ENCODE measurements at places on chromosomes 3 and 15. TPM values are rescaled to one million over a fixed set of nuclear protein-coding genes. Genes with fewer than 3 reads are reported as not detected.

GRCh38 chr3:21392526-21392925 lies 358.5 kb downstream of the ZNF385D start:
- no peak overlapping the region for H3K27ac ChIP-seq
- no peaks in the 10 kb centered on the region for H3K4me1 ChIP-seq
- H3K27me3 ChIP-seq: no peaks in the 10 kb centered on the region
- no peaks in the 10 kb centered on the region for H3K36me3 ChIP-seq
- DNase-seq: no peak
- H3K4me3 ChIP-seq: no peak overlapping the region

GRCh38 chr15:100596792-100597191 lies 5.2 kb downstream of the LINS1 start:
- no peak overlapping the region for H3K4me3 ChIP-seq
- no peaks in the 10 kb centered on the region for H3K36me3 ChIP-seq
- H3K4me1 ChIP-seq: no peaks in the 10 kb centered on the region
- DNase-seq: no peak
- peak overlapping the region; percentile 82 for H3K27ac ChIP-seq
- H3K27me3 ChIP-seq: no peaks in the 10 kb centered on the region

DNA sequence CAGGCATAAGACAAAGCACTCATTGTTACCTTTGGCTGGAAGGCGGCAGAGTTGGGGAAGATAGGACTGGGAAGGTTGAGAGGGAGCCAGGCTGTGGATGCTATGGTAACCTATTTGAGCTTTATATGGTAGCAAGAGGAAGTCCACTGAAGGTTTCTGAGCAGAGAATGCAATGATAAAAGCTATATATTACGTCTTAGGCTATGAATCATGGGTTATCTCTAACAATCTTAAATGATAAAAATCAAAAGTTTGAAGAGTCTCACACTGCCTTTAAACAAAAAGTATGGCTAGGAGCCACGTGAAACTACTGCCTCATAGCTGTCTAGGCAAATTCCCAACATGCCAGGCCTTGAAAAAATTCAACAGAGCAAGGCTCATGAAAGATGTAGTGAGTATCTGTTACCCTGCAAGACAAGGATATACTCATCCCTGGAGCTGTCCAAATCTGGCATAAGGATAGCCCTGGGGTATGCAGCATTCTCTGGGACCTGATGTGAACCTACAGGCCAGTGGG lies 4.1 kb downstream of the P3H2 start:
- H3K27ac ChIP-seq: peak overlapping the region; percentile 36
- DNase-seq: no peak
- no peaks in the 10 kb centered on the region for H3K27me3 ChIP-seq
- H3K36me3 ChIP-seq: no peaks in the 10 kb centered on the region
- H3K4me3 ChIP-seq: no peak overlapping the region
- no peaks in the 10 kb centered on the region for H3K4me1 ChIP-seq

GRCh38 chr3:55537129-55537528 lies 50.0 kb upstream of the WNT5A start:
- no peaks in the 10 kb centered on the region for H3K4me1 ChIP-seq
- H3K27me3 ChIP-seq: no peaks in the 10 kb centered on the region
- no peaks in the 10 kb centered on the region for H3K36me3 ChIP-seq
- DNase-seq: no peak
- H3K27ac ChIP-seq: no peak overlapping the region

- H3K4me1 ChIP-seq: no peaks in the 10 kb centered on the region
- no peaks in the 10 kb centered on the region for H3K36me3 ChIP-seq
- H3K4me3 ChIP-seq: no peak overlapping the region
- no peaks in the 10 kb centered on the region for H3K27me3 ChIP-seq
- no peak for DNase-seq
Observed at GRCh38 chr15:35168464-35168863, 83.4 kb upstream of the NANOGP8 start.

DNA sequence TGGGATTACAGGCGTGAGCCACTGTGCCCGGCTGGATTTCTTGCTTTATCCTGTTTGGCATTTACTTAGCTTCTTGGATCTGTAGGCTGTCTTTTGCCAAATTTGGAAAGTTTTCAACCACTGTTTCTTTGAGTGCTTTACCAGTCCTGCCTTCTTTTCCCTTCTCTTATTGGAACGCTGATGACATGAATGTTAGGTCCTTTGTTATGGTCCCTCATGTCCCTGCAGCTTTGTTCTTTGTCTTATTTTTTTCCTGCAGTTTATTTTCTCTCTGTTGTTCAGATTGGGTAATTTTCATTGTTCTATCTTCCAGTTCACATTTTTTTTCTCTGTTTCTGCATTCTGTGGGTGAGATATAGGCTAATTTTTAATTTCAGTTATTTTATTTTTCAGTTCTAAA lies 25.0 kb downstream of the SH3GL3 start:
- H3K4me1 ChIP-seq: no peaks in the 10 kb centered on the region
- no peak overlapping the region for H3K4me3 ChIP-seq
- no peaks in the 10 kb centered on the region for H3K27me3 ChIP-seq
- H3K27ac ChIP-seq: no peak overlapping the region

GRCh38 chr3:39491733-39492350 lies 24.4 kb downstream of the MOBP start:
- DNase-seq: no peak
- no peaks in the 10 kb centered on the region for H3K4me1 ChIP-seq
- no peaks in the 10 kb centered on the region for H3K36me3 ChIP-seq
- no peaks in the 10 kb centered on the region for H3K27me3 ChIP-seq

DNA sequence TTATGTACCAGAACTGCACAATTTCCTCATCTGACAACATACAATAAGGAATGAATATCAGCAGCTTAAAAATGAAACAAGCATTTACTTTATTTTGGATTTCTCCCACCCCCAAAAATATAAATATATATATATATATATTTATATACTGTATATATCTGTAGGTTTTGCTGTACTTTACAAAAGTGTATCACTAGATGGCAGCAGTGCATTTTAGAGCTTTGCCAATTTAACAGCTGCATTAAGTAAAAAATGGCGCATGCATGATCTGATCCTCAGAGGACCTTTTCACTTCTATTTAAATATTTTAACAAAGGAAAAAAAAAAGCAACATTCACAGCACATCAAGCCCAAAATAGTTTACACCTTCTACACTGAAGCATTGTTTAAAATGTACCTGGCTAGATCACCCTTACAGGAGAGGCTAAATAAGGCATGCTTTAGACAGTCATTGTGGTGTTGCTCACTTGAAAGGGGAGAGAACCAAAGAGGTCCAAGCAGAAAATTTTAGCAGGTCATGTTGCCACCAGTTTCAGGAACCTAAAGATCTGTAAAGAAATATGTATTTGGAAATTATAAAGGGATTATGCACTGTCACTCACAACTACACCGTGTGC lies 72.6 kb downstream of the NPTN start:
- no peaks in the 10 kb centered on the region for H3K27me3 ChIP-seq
- DNase-seq: no peak
- no peak overlapping the region for H3K4me3 ChIP-seq
- H3K27ac ChIP-seq: no peak overlapping the region

DNA sequence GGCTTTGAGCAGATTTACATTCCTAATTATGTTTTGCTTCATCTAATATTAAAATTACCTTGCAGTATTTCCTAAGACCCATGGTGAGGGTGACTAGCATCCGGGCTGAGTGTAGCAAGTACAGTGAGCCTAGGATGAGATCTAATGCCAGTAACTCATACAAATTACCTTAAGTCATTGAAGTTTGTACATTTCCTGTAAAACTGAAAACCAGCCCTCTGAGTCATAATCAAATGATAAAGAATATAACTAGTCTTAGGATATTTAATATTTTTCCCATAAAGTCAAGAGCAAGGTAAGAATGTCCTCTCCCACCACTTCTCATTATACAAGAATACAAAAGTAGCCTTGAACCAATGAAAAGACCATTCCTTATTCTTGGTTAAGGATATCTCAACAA lies 54.8 kb upstream of the CHRM5 start:
- no peaks in the 10 kb centered on the region for H3K27me3 ChIP-seq
- H3K4me1 ChIP-seq: no peaks in the 10 kb centered on the region
- H3K36me3 ChIP-seq: no peaks in the 10 kb centered on the region
- no peak for DNase-seq
- H3K4me3 ChIP-seq: no peak overlapping the region

DNA sequence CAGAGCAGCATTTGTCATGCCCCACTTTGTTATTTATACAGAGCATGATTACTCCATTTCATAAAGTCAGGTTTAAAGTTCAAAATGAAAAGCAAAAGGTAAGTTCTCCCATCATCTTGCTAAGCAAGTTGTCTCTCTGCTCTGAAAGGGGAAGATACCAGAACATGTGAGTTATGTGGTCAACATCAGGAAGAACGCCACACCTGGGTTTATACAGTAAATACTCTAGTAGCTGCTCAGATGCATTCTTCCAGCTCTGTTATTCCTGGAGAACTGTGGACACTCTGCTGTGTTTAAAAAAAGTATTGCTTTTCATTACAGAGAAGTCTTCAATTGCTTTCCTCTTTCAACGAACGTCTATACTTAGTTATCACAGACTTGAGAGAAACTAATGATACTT lies 145.7 kb downstream of the PLCL2 start:
- H3K27ac ChIP-seq: no peak overlapping the region
- no peaks in the 10 kb centered on the region for H3K36me3 ChIP-seq
- H3K4me1 ChIP-seq: no peaks in the 10 kb centered on the region
- no peak for DNase-seq
- H3K4me3 ChIP-seq: no peak overlapping the region

DNA sequence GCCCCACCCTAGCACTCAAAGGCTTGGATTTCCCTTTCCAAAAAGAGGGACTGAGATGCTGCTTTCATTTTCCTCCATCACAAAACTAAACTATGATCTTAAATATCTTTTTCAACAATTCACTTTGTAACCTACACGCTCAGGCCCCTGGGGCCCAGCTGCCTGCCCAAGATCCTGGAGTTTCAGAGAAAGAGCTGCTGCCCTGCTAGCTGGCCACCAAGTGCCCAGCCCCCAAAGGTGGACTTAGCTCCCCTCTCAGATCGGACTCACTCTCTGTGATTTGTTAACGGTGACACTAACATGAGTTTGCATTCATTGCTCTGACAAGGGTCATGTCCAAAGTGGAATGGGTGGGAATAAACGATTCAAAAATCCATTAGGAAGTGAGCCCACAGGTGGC lies 119.6 kb upstream of the SMAD3 start:
- H3K27me3 ChIP-seq: no peaks in the 10 kb centered on the region
- H3K36me3 ChIP-seq: no peaks in the 10 kb centered on the region
- H3K4me3 ChIP-seq: no peak overlapping the region
- no peaks in the 10 kb centered on the region for H3K4me1 ChIP-seq

DNA sequence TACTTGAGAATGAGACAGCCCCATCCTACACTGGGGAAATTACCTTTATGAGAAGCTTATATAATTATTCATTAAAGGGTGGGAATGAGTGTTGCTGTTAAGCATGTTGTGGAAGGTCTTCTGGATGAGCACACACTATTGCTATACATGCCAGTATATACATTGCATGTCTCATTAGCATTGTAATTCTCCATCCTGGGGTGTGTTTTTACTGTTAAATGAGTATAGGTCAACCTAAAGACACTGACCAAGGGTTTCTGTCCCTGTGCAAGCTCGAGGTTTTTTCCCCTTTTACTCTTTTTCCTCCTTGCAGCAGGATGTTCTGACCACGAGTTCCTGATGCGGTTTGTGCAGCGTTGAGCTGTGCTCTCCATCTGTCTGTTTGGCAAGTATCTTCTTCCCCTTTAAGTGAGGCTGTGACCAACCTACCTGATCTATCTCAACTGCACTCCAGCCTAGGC lies 7.2 kb upstream of the IVD start:
- no peak overlapping the region for H3K4me3 ChIP-seq
- no peak overlapping the region for H3K27ac ChIP-seq
- no peak for DNase-seq
- H3K4me1 ChIP-seq: no peaks in the 10 kb centered on the region
- no peaks in the 10 kb centered on the region for H3K27me3 ChIP-seq

DNA sequence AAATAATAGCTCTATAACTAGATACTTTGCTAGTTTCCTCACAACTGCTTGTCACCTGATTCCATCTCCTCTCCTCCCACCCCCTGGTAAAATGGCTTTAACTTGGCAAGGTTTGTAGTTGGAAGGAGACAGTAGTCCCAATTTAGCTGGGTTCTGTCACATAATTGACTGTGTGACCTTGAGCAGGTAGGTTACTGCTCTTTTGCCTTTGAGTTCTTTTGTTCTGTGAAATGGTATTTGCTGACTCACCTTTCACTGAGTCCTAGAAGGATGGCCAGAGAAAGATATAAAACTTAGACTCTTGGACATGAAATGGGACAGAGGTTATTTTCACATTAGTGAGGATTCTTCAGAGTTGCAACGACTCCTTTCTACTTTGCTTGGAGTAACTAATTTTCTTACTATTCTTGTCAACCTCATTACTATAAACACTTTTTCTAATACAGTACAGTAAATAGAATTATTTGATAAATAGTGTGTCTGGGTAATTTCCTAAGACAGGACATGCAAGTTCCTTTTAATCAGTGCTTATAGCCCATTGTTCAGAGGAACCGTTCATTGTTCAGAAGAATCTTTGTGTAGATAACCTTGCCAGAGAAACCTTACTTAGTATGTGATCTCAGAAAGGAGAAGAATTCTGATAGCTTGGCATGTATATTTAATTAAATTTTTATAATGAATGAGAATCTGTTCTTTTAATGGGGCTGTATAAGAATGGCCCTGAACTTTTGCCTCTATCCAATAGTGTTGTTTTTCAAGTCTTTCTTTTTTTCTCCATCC lies 14.3 kb downstream of the AKAP13 start:
- H3K27me3 ChIP-seq: no peaks in the 10 kb centered on the region
- DNase-seq: no peak
- no peak overlapping the region for H3K27ac ChIP-seq
- no peaks in the 10 kb centered on the region for H3K36me3 ChIP-seq
- no peaks in the 10 kb centered on the region for H3K4me1 ChIP-seq
- no peak overlapping the region for H3K4me3 ChIP-seq

DNA sequence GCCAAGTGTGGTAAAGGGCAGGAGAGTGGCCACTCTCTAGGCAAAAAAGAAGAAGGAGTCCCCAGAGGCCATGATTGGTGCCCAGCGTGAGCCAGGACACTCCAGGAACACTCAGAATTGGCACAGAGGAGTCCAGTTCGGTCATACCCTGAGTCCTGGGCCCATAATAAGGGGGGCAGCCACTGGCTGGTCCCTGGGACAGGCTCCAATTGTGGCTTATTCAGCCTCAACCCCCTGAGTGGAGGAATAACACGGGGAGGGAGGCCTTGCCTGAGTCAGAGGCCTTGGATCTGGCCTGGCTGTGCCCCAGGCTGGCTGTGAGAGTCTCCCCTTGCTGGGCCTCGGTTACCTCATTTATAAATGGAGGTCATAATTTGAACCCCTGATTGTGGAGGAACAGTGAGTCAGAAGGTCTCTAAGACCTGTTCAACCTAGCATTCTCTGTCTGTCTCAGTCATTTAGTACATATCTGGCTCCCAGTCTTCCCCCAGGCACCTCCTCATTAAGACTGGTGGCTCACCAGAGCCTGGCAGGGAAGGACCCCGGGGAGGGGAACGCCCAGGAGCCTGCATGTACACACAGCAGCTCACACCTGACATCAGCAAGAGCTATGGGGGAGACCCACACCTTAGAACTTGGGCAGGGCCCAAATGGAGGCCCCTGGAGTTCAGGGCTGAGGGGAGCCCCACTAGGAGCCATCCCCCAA lies 95.9 kb upstream of the ATP2B2 start:
- no peaks in the 10 kb centered on the region for H3K27me3 ChIP-seq
- H3K4me1 ChIP-seq: no peaks in the 10 kb centered on the region
- no peaks in the 10 kb centered on the region for H3K36me3 ChIP-seq
- DNase-seq: peak; percentile 57
- peak overlapping the region; percentile 86 for H3K27ac ChIP-seq

SERPINI2 gene
- not detected for total RNA-seq

ANKUB1 gene
- not detected for total RNA-seq

SAMMSON gene
- total RNA-seq: 0.98 TPM

CAMKV gene
- not detected for total RNA-seq

UCN2 gene
- not detected for total RNA-seq

DNAH12 gene
- total RNA-seq: 0.32 TPM

SLC51B gene
- total RNA-seq: not detected

UNC13C gene
- total RNA-seq: 2.9 TPM

MYZAP gene
- 12.1 TPM for total RNA-seq

All from breast epithelium (tissue), 4 donors.